ENCODE measurements at places on chromosomes 3 and 15. TPM values are rescaled to one million over a fixed set of nuclear protein-coding genes. Genes with fewer than 3 reads are reported as not detected.

The XCR1 gene
- total RNA-seq = 0.13 TPM

The C3orf85 gene
- not detected for total RNA-seq

The ACOX2 gene
- total RNA-seq = 0.16 TPM

The MRAS gene
- total RNA-seq = 0.45 TPM

The TMEM207 gene
- not detected for total RNA-seq

The SLC22A13 gene
- total RNA-seq = not detected

The ZIC1 gene
- not detected for total RNA-seq

The CDHR4 gene
- not detected for total RNA-seq

The DNAH12 gene
- 0.19 TPM for total RNA-seq

The CIDEC gene
- total RNA-seq = not detected

The HRG gene
- total RNA-seq = 0.13 TPM

The RASL12 gene
- 0.10 TPM for total RNA-seq

The LYZL4 gene
- total RNA-seq = not detected

The KLHL40 gene
- not detected for total RNA-seq

The TP63 gene
- 8.3 TPM for total RNA-seq

The IGSF11 gene
- total RNA-seq = not detected

The CELF6 gene
- total RNA-seq = 0.24 TPM

The CATSPER2 gene
- total RNA-seq = 2.3 TPM

The SLC51A gene
- total RNA-seq = not detected

The PGBD4 gene
- 2.4 TPM for total RNA-seq

The C3orf22 gene
- not detected for total RNA-seq

The PLSCR4 gene
- total RNA-seq = not detected

The INSYN1 gene
- total RNA-seq = not detected

The SNX22 gene
- total RNA-seq = 23.2 TPM

The RTP3 gene
- not detected for total RNA-seq

The PP2D1 gene
- not detected for total RNA-seq

The SEMA3G gene
- 0.27 TPM for total RNA-seq

The PLOD2 gene
- total RNA-seq = 0.21 TPM

The FHIT gene
- total RNA-seq = 10.3 TPM

The ESYT3 gene
- total RNA-seq = not detected

The GOLGA8G gene
- not detected for total RNA-seq

The GALK2 gene
- 15.1 TPM for total RNA-seq

The SLC15A2 gene
- 2.0 TPM for total RNA-seq

The TRPM7 gene
- 25.0 TPM for total RNA-seq

The ALPK3 gene
- total RNA-seq = 0.05 TPM

The LRTM1 gene
- not detected for total RNA-seq

The DPP8 gene
- 24.7 TPM for total RNA-seq

The ASTE1 gene
- total RNA-seq = 6.0 TPM

The GOLGA8S gene
- not detected for total RNA-seq

The P2RY13 gene
- total RNA-seq = not detected

The NKIRAS1 gene
- 7.1 TPM for total RNA-seq

The CCDC80 gene
- 0.80 TPM for total RNA-seq

Measured in GM12878 (cell line).